ENCODE measurements at places on chromosomes 11 and 22. TPM values are rescaled to one million over a fixed set of nuclear protein-coding genes. Genes with fewer than 3 reads are reported as not detected.

DNA sequence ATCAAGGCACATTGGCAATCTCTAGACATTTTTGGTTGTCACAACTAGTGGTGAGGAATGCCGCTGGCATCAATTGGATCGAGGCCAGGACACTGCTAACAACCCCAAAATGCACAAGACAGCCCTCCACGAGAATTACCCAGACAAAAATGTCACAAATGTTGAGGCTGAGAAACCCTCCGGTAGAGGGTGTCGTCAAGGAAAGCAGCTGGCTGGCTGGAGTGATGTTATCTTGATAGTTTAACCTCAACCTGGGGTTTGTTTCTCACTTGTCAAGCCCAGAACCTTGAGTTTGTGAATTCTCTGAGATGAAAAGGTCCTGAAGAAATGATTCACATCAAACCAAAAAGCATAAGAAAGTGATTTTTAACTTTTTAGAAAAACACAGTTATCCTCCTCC is 21.1 kb upstream of the TMPRSS13 start:
- no peak for DNase-seq

DNA sequence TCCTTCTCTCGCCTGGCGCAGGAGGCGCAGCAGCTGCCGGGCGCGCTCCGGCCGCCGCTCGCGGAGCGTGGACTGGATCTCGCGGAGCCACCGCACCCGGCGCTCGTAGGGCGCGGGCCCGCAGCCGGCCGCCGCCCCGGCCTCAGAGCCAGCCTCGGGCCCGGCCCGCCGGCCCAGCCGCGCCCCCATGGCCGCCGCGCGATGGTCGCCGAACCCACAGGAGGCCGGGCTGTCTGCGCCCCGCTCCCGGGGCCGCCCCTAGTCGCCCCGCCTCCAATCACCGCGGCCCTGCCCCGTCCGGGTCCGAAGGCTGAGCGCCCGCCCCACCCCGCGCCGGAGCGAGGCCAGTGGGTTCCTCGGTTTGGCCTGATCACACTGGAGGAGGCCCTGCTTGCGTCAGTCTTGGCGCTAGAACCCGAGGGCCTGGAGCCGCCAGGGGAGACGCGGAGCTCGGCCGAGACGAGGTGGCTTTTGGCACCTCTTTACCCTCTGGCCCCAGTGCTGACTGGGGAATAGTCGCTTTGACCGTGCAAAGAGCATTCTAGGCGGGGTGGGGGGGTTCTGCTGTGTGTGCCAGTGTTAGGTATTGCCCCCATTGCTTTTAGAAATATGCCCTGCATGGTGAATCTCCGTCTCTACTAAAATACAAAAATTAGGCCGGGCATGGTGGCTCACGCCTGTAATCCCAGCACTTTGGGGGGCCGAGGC is at the start of gene LRRC75B:
Gene LRRC75B, minus strand, starts transcription at position 223 of the 708 bp plus-strand sequence. Its CDS starts 34 bp downstream, at position 189.
- peak; percentile 81 for DNase-seq

GRCh38 chr11:2663915-2664314 is 35.9 kb downstream of the KCNQ1OT1 start:
- no peak for DNase-seq

DNA sequence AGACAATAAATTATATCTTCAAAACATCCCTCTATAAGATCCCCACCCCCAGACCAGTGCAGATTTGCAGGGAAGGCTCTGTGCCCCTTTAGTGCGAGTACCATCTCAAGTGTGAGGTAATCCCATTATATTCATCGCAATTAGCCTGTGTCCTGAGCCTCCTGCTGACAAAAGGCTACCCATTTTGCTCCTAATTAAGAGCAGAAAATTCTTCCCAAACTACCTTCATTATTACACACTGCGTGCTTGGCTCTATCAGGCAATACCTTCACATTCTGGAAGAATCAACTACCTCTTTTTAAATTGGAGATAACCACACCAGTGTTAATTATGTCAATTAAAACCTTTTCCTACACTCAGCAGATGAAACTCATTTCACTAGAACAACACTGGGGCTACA is 1133.4 kb upstream of the CCDC90B start:
- no peak for DNase-seq

- DNase-seq: peak; percentile 24
Measured at GRCh38 chr22:27686534-27686933, 115.0 kb downstream of the MN1 start.

The RFPL1 gene
- total RNA-seq: not detected

GRCh38 chr11:133026952-133027351 is 505.3 kb downstream of the OPCML start:
- DNase-seq: no peak

The CRYBB2 gene
- 0.66 TPM for total RNA-seq

DNA sequence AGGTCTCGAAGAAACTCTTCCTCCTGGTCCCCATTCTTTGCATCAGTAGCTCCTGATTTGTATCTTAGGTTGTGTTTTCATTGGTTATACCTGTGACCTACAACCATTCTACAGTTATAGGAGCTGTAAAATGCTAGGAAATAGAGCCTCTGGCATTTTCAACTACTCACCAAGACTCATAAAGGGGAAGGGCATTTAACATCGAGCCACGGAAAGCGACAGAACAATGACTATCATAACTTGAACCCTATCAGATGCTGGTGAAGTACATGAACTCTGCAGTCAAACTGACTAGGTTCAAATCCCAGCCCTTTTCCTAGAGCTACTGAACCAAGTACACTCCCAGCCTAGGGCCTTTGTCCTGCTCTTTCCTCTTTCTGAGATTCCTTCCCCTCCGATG is 588.0 kb downstream of the SOX6 start:
- no peak for DNase-seq

DNA sequence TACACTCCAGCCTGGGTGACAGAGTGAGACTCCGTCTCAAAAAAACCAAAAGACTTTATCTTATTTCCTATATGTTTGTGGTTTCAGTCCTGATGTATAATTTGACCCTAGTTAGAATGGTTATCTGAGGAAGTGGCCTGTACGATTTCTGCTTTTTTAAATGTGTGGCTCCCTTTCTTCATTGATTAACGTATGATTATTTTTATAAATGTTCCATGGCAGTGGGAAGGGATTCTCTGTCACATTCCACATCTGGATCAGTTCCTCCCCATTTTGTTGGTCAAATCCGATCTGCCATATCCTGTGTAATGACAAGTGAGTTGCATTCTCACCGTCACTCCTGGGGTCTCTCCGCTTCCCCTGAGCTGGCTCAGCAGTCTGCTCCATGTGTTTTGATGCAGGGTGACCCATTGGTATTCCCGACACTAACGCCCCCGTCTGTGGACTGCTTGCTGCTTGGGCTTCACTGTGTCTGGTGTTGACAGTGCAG is 20.3 kb downstream of the NEAT1 start:
- no peak for DNase-seq

The ANGPTL5 gene
- total RNA-seq: 5.6 TPM

GRCh38 chr22:33850724-33851123 is 69.6 kb downstream of the LARGE1 start:
- DNase-seq: no peak

The FOSL1 gene
- 17.0 TPM for total RNA-seq

The KRTAP5-10 gene
- total RNA-seq: not detected

GRCh38 chr11:108221371-108221770 is 1.1 kb downstream of the NPAT start:
- no peak for DNase-seq

- no peak for DNase-seq
Measured at GRCh38 chr11:65185869-65186341, 4.2 kb downstream of the CAPN1 start.

DNA sequence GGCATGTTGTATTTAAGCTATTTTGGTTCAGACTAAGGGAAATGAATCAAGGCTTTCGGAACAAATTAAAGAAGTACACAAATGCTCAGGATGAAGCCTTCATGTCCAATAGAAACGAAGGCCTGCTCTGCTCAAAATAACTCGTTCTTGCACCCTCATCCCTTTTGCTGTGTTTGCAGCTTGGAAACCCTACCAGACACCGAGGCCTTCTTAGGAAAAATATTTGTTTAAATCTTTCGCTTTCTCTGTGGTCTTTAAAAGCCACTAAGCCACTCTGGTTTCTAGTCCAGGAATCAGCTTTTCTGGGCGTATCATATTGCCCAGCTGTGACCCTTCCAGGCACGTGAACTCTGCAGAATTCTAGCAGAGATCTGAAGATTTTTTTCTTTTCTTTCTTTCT is 60.9 kb upstream of the HSPA8 start:
- DNase-seq: no peak

The APOA4 gene
- total RNA-seq: 0.33 TPM

GRCh38 chr11:112448168-112448567 is 187.5 kb upstream of the PLET1 start:
- no peak for DNase-seq

The DHCR7 gene
- 14.7 TPM for total RNA-seq

- no peak for DNase-seq
Measured at GRCh38 chr11:128375961-128376360, 211.4 kb downstream of the ETS1 start.

GRCh38 chr11:110200241-110200640 is 96.2 kb downstream of the RDX start:
- DNase-seq: no peak

DNA sequence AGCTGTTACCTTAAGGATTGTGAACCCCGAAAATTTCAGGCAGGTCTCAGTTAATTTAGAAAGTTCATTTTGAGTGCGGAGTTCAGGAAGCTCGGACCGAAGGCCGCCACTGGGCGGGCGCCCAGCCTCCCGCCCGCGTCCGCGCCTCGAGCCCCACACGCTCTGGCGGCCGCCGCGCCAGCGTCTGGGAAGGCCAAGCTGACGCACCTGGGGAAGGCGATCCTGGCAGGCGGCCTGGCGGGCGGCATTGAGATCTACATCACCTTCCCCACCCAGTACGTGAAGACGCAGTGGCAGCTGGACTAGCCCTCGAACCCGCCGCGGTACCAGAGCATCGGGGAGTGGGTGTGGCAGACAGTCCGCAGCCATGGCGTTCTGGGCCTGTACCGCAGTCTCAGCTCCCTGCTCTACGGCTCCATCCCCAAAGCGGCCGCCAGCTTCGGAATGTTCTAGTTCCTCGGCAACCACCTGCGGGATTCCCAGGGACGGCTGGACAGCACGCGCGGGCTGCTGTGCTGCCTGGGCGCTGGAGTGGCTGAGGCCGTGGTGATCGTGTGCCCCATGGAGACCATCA is 79.5 kb downstream of the CCDC83 start:
- no peak for DNase-seq

The GUCD1 gene
- 89.6 TPM for total RNA-seq

DNA sequence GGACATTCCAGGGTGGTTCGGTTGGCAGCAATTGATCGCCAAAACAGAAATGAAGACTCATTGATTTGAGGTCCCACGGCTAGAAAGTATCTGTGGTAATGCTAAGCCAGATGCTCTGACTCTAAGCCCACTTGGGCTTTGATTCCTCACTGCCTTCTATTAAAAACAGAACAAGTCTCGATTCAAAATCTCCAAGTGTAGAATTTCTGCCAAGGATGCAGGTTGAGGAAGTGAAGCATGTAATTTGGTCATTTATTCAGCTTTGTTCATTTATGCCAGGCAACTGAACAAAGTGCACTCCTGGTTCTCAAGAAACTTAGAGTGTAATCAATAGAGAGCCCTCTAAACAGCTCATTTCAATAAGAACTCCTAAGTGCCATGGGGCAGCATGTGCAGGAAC is 2.3 kb upstream of the CEP295 start:
- no peak for DNase-seq

DNA sequence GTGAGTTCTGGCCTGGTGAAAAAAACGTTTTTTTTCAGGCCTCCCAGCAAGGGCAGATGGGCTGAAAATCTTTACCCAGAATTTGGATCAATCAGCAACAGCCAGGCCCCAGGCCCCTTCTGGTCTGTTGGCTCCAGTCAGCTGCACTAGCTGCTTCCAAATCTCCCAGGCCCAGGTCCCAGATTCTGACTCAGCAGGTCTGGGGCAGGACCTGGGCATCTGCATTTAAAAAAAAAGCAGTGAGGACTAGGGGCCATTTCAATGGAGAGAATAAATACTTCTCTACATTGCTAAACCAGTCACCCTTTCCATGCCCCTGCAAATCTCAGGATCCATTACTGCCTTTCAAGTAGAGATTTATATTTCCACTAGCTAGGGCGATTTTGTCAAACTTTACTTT is 4.3 kb downstream of the SLC15A3 start:
- no peak for DNase-seq

The ZNRF3 gene
- total RNA-seq: 7.9 TPM

DNA sequence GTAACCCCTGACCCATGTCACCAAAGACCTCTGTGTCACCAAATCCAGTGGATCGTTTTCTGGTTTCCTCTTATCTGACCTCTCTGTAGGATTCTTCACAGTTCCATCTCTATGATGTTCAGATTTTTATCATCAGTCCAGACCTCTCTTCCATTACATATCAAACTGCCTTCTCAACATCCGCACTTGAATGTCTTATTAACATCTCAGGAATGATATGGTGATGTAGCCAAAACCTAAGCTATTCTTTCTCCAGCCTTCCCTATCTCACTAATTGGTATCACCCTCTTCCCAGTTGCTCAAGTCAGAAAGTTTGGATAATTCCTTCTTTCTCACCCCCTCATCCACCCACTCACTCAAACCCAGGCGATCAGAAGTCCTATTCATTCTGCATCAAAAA is 13.4 kb downstream of the APLNR start:
- DNase-seq: no peak

GRCh38 chr11:19604679-19605375 is 107.8 kb upstream of the NAV2 start:
- no peak for DNase-seq

- DNase-seq: no peak
Measured at GRCh38 chr11:117580866-117581265, 216.2 kb downstream of the DSCAML1 start.

GRCh38 chr22:17552737-17553136 is 10.6 kb upstream of the SLC25A18 start:
- no peak for DNase-seq

DNA sequence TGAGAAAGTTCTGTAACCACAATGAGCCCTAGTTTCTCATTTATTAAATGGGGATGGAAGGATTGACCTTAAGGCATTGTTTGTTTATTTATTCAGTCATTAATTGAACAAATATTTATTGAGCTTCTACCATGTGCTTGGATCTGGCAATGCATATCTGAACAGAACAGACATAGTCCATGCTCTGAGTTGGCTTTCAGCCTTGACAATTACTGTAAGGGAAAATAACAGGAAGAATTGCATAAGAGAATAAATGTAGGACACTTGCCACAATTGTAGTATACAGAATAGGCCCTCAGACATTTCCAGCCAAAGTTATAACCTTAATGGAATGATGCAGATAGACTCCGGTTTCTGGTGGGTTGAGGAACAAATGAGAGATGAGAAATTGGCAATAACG is 160.5 kb upstream of the TTC12 start:
- DNase-seq: no peak

DNA sequence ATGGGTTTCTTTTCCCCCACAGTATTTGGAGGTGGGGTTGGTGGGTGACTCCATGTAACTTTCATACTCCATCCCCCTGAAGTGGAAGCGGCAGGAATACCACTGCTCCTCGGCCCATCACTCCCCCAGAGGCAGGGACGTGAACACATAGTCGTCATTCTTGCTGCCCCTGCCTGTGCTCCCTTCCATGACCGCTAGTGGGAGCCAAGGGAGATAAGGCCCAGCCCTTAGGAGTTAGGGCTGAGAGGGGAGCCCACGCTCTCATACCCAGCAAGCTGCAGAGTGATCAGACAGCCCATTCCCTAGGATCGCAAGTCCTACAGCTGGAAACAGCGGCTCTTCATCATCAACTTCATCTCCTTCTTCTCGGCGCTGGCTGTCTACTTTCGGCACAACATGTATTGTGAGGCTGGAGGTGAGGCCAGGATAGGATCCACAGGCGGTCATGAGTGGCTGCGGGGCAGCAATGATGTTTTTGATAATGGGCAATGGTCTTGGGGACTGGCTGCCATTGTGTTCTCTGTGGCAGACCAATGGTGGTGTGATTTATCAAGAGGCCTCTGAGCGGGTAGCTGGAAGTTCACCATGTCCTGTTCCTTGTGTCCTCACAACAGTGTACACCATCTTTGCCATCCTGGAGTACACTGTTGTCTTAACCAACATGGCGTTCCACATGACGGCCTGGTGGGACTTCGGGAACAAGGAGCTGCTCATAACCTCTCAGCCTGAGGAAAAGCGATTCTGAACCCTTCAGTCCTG is 15.9 kb downstream of the RHOG start:
- no peak for DNase-seq

Data from breast epithelium (tissue), 4 donors.